ENCODE measurements at places on chromosomes 1 and 21.

- no peak for DNase-seq
These were observed 26.5 kb upstream of the SLC30A10 start for GRCh38 chr1:219954736-219955421.

DNA sequence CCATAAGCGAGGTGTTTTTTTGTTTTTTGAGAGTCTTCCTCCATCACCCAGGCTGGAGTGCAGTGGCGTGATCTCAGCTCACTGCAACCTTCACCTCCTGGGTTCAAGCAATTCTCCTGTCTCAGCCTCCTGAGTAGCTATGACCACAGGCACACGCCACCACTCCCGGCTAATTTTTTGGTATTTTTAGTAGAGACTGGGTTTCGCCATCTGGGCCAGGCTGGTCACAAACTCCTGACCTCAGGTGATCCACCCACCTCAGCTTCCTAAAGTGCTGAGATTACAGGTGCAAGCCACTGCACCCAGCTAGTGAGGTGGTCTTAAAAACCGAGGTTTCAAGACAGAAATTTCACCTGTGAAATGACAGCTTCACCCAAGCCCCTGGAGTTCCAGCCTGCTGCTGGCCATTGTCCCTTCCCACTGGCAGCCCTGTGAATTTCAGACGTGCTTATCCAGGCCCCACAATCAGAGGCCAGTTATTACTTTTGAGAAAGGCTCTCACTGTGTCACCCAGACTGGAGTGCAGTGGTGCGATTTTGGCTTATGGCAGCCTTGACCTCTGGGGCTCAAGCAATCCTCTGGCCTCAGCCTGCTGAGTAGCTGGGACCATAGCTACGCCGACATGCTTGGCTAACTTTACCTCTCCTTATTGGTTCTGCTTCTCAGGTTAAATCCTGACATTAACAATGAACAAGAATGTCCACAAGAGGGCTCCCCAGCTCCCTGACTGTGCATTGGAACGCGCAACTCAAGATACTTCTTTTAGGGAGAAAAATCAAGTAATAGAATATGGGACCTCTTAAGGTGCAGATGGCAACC lies 19.4 kb downstream of the ENO1 start:
- DNase-seq, result no peak

- DNase-seq, result no peak
These were observed 359 bp downstream of the LRRC3 start for GRCh38 chr21:44455524-44456213.

DNA sequence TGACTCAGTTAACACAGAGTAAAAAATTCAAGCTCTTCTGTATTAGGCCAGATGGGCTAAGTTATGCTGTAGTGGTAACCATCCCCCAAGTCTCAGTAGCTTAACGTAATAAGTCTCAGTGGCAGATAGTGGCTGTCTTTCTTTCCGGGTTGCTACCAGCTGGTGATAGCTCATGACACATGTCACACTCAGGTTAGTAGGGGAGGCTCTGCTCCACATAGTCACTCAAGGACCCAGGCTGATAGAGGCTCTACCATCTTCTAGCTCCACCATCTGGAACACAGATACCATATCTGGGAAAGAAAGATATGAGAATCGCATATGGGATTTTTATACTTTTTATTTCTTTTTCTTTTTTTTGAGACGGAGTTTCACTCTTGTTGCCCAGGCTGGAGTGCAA lies 16.2 kb upstream of the MEF2D start:
- no peak for DNase-seq

DNA sequence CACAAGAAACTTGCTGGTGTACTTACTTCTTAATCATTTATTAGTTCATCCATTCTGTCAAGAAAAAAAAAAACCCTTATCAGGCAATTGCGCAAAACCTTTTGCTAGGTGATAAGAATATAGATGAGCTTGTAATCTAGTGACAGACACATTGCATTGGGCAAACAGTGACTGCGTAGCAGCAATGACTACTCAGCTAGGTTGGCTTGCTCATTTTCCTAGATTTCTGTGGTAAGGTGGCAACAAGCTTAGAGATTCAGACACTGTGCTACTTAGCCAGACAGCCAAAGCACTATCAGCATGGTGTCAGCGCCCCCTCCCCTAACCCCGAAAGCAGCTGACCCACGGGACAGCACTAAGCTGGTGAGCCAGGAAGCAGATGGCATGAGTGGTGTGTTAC lies 203.1 kb downstream of the BARHL2 start:
- DNase-seq, result no peak

DNA sequence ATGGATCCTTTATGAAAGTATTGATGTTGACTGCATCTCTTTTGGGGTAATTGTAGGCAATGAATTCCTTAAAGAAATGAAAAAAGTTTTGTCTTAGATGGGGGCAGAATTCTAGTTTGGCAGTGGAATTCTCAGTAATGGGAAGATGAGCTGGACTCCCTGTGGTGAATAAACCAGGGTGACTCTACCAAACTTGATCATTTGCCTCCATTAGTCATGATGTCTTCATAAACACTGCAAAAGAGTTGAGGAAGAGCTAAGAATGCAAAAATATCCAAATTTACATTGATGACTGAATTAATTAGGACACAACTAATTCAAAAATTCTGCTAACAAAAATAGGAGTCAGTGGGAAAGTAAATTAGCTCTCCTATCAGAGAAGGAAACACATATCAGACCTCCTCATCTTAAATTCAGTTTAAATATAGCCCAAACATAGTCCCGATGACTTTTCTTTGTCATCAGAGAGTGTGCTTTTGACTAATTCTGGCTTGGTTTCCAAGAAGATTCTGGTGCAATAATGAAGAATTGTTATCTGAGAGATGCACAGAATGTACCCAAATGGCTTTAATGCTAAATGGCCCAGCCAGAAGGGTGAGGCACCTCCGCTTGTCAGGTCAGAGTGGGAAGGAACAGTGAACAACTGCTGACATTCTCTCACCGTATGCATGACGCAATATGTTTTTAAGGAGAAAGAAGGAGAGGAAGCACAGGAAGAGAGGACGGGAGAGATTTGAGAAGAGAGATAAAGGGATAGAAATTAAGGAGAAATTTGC lies 525.1 kb downstream of the LMO4 start:
- no peak for DNase-seq

GRCh38 chr1:217369996-217370551 lies 260.8 kb downstream of the GPATCH2 start:
- DNase-seq, result no peak
